ENCODE measurements at places on chromosomes 4 and X.

DNA sequence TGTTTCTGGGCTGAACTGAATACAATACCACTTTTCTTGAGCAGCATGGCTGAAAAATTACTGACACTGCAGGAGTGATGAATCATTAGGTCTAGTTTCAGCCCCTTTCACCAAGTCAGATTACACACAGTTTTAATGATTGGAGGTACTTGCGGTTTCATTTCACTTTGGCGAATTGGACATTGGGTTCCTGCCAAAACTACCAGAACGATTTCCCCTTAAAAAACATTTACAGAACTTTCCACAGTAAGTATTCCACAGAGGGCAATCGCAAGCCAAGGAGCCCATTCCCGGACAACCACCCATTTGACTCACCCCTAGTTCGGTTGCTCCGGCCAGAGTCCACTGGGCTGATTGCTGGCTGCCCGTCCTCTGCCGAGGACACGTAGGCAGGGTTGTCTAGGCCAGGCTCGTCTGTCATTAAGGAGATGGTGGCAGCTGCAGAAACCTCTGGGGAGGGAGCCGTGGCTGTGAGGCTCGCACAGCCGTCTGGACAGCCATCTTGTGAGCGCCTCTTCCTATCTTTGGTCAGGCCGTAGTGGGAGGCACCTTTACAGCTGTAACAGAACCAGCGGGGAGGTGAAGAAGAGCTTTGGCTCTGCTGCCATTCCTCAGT, 83.5 kb downstream of the LNX1 start:
- no peak for DNase-seq

DNA sequence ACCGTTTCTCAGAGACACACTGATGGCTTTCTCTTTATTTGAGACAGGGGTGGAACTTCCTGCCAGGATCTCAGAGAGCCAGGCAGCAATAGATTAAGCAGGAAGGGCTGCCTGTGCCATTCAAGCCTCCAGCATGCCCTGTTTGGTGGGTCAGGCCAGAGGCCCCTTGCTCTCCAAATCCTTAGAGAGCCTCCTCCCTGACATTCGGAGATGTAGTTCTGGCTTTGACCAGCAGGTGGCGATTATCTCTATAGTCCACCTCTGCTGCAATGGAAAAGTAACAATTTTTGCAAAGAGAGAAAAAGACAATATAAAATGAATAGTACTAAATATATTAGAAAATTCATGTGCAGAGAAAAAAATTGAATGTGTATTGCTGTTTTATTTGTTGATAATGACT, 93.9 kb downstream of the NXF2B start:
- DNase-seq, result no peak

DNA sequence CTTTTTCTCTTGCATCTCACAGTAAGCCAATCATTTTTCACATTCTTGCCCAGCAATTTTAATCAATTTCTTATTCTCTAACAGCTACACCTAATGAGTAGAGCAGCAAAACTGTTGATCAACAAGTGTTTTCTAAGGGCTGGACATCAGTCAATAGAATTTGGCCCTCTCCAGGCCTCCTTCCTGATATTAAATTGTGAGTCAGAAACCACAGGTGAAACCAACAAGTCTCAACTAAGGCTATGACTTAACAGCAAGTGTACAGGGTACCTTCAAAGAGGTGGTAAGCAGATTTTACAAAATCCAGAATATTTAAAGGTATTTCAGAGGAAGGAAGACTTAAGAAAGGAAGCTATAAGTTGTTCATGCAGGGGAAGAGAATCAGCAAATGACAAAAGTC, 156.5 kb upstream of the ARHGAP24 start:
- DNase-seq, result no peak

GRCh38 chr4:3792813-3793212, 26.6 kb downstream of the ADRA2C start:
- no peak for DNase-seq

- DNase-seq, result no peak
These were observed 354.5 kb downstream of the ARHGAP24 start for GRCh38 chr4:85829276-85830051.

DNA sequence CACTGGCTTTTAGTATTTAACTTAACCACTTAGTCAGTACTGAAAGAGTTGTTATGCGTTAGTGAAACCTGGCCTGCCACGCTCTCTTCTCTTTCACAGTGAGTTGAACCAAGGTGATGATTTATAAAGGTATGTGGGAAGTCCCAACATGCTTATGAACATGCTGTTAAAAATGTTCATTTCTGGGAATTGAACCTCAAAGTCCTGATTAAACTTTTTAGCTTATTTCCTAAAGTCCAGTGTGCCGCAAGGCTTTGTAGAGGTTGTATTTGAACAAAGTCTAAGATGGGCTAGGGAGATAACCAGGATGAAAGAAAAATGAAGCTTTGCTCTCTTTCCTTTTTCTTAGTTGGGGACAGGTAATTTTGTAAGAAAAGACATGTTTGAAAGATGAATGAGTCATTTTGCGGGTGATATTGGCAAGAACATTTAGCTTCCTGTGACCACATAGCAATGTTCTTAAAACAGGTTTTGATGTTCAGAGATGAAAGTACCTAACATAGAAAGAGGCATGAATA, 270.3 kb downstream of the DTHD1 start:
- no peak for DNase-seq

GRCh38 chrX:40202456-40202855, 104.7 kb upstream of the BCOR start:
- DNase-seq, result no peak

- no peak for DNase-seq
These were observed 100.6 kb upstream of the CBR4 start for GRCh38 chr4:169110633-169111032.

- DNase-seq, result no peak
These were observed 171.1 kb upstream of the PITX2 start for GRCh38 chr4:110793890-110794554.

- no peak for DNase-seq
These were observed 17.4 kb downstream of the PCYT1B start for GRCh38 chrX:24629701-24630100.

Data from nucleus accumbens (tissue), 56 donors.